ENCODE measurements at places on chromosomes 6 and 20.

DNA sequence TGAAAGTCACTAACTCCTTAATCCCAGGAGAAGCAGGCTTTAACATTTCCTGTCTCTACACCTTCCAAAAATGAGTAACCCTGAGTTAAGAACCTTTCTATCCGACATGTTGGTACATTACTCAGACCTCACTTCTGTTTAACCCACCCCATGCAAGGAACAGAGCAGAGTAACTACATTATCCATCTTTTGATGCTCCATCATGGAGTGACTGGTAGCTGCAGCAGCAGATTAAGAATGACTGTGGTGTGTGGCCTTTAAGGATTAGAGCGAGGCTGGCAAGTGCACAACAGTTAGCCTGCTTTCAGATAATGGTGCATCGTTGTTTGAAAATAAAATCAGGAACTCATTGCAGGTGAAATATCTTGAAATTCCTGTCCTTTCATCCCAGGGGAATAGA lies 2.0 kb downstream of the TRAF3IP2 start:
- DNase-seq, result no peak

DNA sequence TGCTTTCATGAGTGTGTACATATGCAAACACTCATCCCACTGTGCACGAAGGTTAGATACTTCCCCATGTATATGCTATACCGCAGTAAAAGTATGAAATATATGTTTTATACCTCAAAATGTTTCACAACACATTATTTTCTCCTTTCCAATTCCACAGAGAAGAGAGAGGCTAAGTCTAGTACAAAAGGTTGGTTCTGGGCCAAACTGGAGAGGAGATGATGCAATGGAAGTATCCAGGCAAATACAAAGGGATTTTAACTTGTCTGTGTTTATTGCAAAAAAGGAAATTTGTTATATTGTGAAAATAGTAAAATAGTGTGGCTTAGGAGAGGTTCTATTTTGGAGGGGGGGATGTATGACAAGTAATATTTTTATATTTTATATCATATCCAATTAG lies 112.6 kb downstream of the PLCB1 start:
- no peak for DNase-seq

- DNase-seq, result no peak
Measured at GRCh38 chr6:160275511-160276003, 16.9 kb upstream of the SLC22A2 start.

DNA sequence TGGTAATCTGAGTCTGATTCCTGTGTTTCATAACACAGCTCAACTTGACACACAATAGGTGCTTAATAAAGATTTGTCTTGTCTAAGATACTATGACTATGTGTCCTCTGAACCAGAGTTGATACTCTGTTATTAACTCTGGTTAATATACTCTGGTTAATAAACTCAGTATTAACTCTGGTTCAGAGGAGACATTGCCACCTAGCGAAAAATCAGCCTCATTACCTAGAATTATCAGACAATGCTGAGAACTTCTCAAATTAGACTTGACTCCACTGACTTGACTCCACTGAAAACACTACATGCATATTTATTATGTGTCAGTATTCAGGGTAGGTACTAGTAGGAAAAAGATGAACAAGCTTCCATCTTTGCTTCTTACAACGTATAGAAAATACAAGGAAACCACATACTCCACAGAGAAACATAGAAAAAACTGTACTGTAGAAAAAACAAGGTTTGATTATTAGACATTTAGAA lies 73.9 kb downstream of the AHI1 start:
- peak; percentile 5 for DNase-seq

GRCh38 chr20:43767686-43768474 lies 41.1 kb upstream of the GTSF1L start:
- DNase-seq, result no peak

DNA sequence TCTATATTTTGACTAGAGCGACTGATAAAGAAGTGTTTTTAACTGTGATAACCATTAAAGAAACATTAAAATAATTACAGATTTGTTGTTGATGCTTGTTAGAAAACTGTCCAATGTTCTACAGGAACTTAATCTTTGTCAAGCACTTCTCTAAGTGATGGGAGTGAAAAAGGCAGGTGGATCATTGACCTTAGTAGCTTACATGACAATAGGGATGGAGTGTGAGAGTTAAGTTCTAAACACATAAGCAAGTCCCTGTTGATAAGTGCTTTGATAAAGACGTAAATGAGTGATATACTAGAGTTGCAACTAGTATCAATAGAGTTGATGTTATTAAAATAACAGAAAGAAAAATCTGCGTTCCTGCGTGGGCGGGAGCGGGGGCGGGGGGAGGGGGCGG lies 931.5 kb upstream of the EPHA7 start:
- no peak for DNase-seq

- DNase-seq, result no peak
Measured at GRCh38 chr6:117555262-117555849, 47.0 kb downstream of the GOPC start.

- DNase-seq, result no peak
Measured at GRCh38 chr6:107144014-107144413, 28.7 kb upstream of the BEND3 start.
